HuH-7.5 (cell line): ENCODE measurements at places on chromosomes 1 and 21.

DNA sequence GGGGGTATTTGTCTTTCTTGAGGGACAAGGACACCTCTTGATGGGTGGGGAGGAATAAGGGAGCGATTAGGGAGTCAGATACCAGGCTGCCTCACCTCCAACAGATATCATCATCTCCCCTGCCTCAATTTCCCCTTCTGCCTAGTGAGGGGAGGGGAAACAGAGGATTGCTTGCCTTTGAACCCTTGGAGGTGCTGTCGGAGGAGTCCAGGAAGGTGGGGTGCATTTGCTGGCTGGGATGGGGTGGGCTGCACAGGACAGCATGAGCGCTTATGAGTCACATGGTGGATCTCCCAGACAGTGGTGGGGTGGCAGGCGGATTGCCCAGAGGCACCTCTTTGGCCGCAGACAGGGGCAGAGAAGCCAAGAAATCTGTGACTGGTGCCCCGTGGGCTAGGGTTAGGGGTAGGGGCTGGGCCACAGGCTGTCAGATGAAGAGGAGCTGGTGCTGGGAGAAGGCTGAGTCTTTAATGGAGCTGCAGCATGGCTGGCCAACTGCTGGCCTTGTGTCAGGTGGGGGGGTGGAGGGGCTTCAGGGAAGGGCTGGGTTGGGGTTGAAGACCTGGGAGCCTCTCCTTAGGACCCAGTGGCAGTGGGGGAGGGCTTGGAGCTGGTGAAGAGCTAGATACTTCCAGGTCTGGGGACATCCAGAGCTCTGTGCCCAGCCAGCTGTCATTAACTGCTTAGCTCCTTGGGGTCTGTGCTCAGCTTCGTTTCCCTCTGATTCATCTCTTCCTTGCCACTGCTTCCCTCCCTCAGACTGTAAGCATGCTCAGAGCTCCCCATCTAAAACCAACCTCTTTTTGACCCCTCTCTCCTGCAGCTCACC, 7.0 kb upstream of the ADORA1 start:
- DNase-seq, result no peak

- no peak for DNase-seq
These were observed 1.3 kb downstream of the SMG5 start for GRCh38 chr1:156281281-156281680.

GRCh38 chr1:115411371-115412063, 73.5 kb upstream of the NGF start:
- DNase-seq, result no peak

DNA sequence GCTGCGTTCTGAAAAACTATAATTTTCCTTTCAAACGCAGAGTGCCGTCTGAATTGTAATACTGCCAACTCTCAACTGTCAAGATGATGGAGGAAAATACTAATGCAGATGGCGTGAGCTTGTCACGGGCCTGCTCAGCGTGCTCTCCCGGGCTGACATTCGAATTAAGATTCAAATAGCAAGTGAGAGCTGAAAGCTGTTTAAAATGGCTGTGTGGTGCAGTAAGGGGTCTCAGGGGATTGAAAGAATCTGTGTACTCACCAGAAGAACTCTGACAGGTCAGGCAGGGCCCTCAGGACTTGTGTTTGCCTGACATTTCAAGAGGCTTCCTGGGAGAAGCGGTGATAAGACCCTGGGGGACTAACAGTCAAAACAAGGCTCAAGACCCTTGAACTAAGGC, 33.1 kb downstream of the ZMYND12 start:
- no peak for DNase-seq

DNA sequence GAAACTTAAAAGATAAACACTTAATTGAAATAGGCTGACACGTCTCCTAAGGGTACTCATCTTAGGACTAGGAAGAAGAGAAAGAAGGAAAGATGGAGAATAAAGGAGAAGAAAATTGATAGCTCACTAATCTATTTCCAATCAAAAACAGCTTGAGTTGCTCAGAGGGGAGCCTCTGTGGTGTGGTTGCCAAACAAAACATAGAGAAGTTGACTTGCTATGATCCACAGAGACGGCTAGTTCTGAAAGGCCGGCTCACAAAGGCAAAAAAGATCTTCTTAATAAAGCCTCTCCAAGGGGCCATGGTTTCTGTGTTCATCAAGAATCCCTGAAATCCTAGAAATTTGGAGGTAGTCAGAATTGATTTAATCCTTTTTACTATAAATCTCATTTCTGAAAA, 644.1 kb downstream of the LMO4 start:
- DNase-seq, result no peak

DNA sequence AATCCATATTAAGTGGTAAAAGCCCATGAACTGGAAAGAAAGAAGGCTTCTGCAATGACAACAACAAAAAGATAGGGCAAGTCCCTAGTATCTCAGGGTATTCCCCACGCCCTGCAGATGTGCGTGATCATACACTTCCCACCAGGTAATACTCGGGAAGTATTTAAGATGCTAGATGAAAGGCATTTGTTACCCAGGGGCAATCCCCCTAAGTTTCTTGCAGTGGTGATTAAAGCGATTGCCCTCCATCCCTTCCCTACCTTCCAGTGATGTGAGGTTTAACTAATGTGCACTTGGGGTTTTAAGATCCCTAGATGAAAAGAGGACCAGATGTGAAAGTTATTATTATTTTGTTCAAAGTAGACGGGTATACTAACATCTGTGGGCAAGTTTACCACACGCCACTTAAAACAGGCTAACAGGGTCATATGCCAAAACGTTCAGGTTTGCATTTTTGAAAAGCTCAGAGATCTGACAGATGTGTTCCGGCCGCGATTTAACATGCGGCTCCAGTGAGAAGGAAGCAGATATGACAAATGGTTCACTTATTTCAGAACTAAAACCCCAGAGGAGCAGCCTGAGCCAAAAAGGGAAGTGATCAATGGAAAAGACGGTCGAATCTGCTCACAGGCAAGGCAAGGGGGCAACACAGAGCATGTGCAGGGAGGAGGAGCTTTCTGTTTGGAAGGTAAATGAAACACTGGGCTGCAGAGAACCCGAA, 17.4 kb downstream of the TIAM1 start:
- no peak for DNase-seq

DNA sequence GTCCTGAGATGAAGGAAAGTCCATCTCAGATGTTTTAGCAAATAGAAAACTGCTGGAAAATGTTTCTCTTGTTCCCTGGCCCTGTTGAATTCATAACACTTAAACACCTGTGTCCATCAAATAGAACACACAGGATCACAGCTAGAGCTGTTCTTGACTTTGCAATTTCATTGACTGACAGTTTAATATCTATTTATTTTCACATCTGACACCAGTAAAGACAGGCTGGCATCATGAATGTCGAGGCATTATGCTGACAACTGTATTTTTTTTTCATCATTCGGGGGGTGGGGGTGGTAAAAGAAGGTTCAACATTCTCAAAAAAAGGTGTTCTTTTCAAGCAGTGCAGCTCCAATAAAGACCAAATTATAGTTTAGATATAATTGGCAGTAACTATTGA, 591.2 kb upstream of the PTBP2 start:
- DNase-seq, result no peak

- no peak for DNase-seq
These were observed 94.8 kb upstream of the PRMT6 start for GRCh38 chr1:106961646-106962045.

- DNase-seq, result no peak
These were observed 22.0 kb upstream of the KCNC4 start for GRCh38 chr1:110188035-110188618.

DNA sequence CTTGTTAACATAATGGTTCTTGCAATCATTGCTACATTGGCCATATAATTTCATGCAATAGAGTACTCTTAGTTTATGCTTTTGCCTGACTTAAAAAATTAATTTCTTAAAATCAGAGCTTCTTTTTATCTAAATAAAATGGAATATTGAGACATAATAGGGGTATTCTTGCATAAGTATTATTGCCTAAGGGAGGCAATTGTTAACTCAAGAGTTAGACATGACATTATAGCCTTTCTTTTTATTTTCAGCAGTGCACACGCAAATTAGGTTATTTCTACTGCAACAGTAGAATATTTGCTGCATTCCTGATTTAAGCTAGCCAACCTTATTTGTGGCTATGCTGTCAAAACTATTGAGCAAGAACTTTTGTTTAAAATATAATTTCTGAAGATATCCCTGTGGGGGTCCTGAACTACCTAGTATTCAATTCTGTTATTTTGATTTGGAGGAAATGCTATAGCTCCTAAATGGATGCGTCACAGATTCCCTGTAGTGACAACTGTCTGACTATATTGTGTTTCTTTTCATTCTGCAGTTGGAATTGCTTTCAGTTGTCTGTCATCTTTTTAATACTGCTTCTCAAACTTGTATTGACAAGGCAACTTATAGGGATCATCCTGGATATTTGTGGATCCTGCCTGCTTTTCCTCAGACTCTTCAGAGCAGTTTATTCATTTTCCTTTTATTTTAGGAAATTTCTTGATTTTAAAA, 211.0 kb downstream of the PATJ start:
- no peak for DNase-seq
